Stimulated activated effector memory CD8-positive, alpha-beta T cell treated with anti-CD3 and anti-CD28 coated beads, Interleukin-12 subunit alpha, Interleukin-12 subunit beta, amount 100 ng/mL, for 72 hours (primary cell): ENCODE measurements at places on chromosomes 3 and 15.

DNA sequence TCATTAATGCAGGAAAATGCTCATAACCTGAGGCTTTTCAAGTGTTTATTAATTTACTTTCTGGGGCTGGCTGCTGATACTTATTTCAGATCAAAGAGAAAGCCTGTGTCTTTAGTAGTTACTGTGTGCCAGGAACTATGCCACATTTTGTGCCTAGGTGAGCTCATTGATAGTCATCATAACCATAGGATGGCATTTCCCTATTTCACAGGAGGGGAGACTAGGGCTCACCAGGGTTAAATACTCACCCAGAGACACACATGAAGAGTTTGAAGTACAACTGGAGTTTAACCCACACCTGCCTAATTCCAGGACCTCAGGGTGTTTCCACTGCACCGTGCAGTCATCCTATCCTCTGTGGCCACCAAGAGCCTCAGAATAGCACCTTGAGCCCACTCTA, 264.4 kb upstream of the NR2E3 start:
- DNase-seq, result no peak

GRCh38 chr3:195410546-195410945, 32.3 kb downstream of the ACAP2 start:
- DNase-seq, result no peak

- DNase-seq, result no peak
These were observed 454.0 kb upstream of the CADM2 start for GRCh38 chr3:84504761-84505160.

DNA sequence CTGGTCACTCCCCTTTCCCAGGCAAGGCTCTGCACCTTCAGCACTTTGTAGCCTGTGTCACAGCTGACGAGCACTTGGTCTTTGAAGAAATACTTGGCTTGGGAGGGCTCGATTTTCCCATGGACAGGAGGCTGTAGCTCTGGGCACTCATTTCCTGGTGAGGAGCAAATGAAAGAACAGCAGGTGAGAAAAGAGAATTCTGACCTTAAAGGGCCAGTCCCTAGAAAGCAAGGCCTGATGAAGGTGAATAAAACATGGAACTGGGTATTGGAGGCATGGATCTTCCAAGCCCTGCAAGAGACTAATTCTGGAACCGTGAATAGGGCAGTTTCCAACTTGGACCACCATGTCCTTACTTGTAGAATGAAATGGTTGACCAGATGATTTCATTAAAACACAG, 39.9 kb downstream of the MASP1 start:
- no peak for DNase-seq

DNA sequence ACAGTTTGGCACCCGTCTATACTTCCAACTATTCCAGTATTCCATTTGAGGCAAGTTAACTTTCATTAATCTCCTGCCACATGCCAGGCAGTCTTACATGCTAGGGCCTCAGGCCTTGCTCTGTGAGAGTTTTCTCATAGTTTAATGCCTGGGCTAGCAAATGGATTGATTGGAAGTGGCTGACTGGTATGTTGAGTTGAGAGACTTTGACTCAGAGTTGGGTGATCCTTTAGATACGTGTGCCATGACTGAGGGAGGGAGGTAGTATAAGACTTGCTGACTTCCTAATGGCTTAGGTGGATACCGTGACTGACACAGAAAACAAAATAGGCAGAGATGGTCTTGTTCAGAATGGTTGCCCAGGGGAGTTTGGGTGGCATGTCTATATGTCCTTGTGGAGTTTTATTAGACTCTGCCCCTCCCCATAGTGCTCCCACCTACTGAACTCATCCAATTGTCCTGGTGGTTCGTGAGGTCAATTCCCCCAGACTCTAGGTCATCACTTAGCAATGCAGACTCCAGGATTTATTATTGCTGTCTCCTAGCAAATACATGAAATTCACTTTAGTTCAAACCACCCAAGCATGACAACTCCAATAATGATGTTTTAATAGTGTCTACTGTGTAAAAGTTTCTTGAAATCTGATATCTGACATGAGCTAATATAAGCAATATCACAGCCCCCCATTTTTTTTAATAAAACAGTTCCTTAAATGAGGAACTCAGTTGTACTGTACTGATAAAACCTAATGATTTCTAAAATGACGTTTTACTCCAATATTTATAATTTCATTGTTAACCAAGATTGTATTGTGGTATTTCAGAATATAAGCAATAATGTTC, 413.9 kb upstream of the MDFIC2 start:
- DNase-seq, result no peak

DNA sequence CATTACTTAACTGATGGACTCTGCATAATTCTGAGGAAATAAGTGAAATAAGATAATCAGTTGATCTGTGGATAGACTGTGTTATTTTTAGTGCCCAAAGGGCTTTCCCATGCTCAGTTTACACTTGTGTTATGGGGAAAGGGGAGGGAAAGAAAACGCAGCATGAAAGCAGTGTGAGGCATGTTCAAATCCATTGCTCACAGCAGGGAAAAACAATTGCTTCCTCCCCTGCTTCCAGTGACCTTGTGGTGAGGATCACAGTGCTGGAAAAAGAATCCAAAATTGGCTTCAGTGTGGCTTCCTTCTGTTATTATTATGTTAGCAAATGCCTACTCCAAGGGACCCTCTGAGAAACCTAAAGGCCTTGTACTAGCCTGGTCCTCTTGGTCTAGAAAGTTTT, 285.1 kb upstream of the CDIN1 start:
- no peak for DNase-seq

DNA sequence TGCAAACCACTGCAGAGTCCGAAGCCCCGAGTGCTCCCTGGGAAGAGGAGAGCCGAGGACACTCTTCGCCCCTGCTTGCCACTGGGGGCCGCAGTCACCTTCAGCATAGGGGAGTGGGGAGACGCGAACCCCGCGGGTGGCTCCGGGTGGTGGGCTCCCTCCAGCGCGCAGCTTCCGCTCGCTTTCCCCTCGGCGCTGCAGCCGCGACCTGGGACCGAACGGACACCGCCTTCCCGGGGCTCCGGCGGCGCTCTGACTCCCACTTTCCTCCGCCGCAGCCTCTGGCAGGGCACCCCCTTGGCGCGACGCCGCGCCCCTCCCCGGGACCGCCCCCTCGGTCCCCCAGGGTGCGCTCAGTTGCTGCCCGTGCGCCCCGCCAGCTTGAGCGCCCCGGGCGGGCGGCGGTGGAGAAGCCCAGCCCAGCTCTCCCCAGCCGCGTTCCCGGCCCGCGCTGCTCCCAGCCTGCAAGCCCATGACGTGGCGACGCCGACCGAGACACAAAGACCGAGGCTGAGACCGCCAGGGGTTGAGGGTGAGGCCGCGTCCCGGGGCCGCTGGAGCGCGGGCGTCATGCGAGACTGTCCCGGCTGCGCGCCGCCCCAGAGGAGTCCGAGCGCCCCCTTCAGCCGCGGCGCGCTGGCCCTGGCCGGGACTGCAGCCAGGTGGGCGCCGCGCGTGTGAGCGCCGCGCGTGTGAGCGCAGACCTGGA, at the start of gene MINAR1:
Gene MINAR1, plus strand, starts transcription at position 701 of the 709 bp plus-strand sequence. CDS start 23,812 bp downstream, outside the sequence.
- DNase-seq, result peak; percentile 48

DNA sequence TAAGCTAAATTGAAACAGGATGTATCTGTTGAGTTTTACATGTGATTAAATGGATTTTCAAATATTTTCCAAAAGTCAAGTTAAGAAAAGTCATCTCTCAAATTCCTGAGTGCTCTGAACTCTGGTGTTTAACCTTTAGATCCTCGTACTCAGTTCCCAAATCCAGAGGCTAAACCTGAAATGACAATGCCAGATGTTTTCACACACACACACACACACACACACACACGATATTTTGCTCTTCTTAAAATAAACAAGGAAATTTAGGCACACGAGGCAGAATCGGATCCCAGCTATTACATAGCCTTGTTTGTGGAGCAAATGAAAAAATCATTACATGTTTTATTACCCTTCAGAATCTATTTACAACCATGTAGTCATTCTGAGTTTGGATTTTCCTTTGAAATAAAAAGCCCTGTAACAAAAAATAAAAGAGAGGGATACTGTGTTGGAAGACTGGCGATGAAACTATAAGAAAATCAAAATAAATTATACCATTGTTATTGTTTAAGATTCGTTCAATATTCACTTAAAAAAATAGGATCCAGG, 20.6 kb upstream of the UBE2E1 start:
- no peak for DNase-seq

- no peak for DNase-seq
These were observed 29.8 kb downstream of the ADAMTS17 start for GRCh38 chr15:100311833-100312476.

DNA sequence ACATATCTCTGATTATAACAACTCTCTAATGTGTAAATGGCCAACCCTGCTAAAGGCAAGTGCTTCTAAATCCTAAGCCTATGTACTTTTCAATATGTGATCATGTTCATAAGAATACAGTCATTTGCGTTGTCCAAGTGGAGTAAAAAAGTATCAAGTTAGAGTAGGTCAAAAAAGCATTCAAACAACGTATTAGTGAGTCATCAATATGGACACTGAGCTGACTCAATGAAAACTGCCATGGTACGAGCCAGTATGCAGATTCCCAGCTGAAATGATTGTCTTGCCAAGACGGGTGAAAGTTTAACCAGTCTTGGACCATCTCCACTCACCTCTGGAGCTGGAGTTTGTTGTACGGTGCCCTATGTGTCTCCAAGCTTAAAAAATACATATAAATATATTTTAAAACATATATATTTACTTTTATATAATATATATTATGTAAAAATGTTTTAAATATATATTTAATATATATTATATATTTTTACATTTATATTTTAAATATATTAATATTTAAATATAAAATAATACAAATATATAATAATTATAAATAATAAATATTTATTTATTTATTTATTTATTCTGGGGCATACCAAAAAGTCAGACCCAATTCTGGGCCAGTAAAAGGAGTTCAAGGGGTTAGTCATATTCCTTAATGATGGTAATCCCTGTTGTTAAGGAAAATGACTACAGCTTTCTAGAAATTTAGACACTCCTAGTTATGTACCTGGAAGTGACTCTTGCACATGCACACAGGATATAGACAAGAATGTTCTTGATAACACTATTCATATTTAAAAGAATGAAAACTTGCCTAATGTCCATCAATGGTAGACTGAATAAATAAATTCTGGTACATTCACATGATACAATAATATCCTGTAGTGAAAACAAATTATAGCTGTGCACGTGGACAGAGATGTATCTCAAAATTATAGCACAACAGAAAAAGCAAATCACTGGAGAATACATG, 27.2 kb downstream of the PLSCR4 start:
- no peak for DNase-seq

DNA sequence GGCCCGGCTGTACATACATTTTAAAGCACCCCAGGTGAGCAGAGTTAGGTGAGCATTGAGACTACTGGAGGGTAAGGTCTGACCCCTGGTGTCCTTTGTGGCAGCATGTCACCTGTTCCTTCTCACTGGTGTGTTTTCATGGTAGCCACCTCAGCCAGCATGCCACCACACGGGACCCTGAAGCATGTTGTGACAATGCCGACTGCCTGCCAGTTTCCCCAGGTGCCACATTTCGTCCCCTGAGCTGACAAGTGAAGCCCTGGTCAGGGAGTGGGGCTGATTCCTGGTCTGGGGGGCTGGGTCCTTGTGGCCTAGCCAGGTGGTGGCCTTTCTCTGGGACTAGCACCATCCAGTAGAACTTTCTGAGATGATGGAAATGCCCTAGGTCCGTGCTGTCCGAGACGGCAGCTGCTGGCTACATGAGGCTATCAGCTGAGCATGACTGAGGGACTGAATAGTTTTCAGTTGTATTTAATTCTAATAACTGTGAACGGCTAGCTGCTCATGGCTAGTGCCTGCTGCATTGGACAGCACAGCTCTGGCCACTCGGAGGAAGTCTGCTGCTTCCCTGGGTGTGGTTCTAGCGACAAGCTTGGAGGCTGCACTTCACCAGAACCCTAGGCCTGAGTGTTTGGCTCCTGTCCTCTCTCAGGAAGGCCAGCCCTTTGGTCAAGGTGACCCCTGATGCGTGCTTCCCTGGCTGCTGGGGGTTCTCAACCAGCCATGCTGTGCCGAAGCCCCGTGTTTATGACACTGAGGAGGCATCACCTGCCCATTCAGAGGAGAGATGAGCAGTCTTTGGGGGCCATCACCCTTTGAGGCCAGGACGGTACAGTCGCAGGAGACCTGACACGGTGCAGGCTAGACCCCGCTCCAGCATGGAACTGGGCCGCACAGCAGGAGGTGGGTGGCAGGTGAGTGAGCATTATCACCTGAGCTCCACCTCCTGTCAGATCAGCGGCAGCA, 3.9 kb downstream of the C3orf22 start:
- DNase-seq, result no peak

DNA sequence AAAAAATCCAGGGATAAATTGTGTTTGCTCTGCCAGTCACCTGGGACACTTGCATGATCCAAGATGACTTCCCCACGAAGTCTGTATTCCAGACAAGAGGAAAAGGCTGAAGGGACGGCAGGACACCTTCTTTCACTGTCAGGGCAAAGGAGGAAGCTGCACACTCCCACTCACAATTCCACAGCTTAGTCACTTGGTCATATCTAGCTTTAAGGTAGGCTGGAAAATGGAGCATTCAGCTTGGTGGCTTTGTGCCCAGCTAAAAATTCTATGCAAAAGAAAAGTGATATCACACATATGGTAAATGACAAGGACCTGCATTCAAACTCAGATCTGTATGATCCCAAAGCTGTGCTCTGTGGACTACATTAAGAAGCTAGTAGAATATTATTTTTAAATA, 109.2 kb upstream of the TPM1 start:
- no peak for DNase-seq

DNA sequence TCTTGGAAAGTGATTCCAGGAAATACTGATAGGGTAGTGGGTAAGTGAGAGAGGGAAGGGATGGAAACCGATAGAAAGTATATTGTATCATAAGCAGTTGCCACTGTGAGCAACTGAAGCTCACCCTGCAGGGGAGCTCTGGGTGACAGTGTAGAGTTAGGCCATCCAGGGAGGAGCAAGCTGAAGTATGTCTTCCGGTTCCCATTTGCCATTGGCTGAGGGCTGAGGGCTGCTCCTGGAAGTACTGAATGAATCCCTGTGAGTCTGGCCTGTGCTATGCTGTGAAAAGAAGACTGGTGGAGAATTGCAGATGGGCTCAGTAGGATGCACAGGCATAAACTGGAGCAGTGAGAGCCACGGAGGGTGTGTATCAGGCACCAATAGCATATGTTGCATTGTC, 348.3 kb downstream of the MFSD1 start:
- no peak for DNase-seq

DNA sequence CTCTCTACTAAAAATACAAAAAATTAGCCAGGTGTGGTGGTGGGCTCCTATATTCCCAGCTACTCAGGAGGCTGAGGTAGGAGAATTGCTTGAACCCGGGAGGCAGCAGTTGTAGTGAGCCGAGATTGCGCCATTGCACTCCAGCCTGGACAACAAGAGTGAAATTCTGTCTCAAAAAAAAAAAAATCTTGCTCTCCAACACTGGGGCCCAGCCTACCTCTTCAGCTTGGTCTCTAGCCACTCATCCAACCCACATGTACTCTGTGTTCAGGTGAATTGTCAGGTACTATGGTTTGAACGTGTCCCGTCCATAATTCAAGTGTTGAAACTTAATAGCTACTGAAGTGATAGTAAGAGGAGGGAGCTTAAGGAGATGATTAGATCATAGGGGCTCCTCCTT, 22.4 kb upstream of the RAB7A start:
- DNase-seq, result no peak

- no peak for DNase-seq
These were observed 164.3 kb upstream of the IL12A start for GRCh38 chr3:159824333-159824732.

- no peak for DNase-seq
These were observed 41.1 kb upstream of the RHO start for GRCh38 chr3:129487183-129487867.

GRCh38 chr3:112302881-112303763, 9.1 kb upstream of the SLC9C1 start:
- DNase-seq, result no peak
